Vagina (tissue), 2 donors: ENCODE measurements at places on chromosomes 1 and 21. TPM values are rescaled to one million over a fixed set of nuclear protein-coding genes. Genes with fewer than 3 reads are reported as not detected.

LRRC71 gene
- total RNA-seq, result not detected

OR2C3 gene
- not detected for total RNA-seq

- H3K27me3 ChIP-seq, result no peaks in the 10 kb centered on the region
- no peak overlapping the region for H3K27ac ChIP-seq
- H3K4me3 ChIP-seq, result no peak overlapping the region
- peaks cover 12% of the 10 kb centered on the region for H3K36me3 ChIP-seq
Observed at GRCh38 chr21:44305691-44306090, 5.8 kb downstream of the PFKL start.

DNA sequence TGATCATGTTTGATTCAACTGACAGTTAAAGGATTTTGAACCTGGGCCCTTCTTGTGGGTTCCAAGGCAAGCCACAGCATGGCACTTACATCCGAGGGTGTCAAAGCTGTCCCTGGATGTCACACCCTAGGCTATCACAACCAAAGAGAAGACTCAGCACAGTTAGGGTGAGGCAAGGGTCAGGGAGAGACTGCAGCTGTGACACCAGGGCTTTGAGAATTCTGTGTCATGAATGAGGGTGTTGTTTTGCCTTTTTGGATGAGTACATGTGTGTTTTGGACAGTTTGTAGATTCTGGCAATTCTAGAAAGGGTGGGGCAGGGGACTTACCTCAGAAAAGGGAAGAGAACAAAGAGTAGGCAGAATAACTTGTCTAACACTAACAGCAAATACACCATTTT, 37.8 kb upstream of the ZNF326 start:
- DNase-seq, result no peak
- H3K4me3 ChIP-seq, result no peak overlapping the region
- no peaks in the 10 kb centered on the region for H3K4me1 ChIP-seq

DNA sequence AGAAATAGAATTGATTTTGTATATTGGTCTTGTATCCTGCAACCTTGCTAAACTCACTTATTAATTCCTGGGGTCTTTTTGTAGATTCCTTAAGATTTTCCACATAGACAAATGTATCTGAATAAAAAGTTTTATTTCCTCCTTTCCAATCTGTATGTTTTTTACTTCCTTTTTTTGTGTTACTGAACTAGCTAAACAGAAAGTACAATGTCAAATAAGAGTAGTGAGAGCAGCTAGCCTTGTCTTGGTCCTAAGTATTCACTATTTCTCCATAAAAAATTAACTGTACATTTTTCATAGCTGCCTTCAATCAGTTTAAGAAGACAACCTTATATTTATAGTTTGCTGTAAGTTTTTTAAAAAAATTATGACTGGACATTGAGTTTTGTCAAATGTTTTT, 74.9 kb downstream of the FASLG start:
- no peak overlapping the region for H3K27ac ChIP-seq
- H3K36me3 ChIP-seq, result no peaks in the 10 kb centered on the region
- H3K4me1 ChIP-seq, result no peaks in the 10 kb centered on the region
- no peak overlapping the region for H3K4me3 ChIP-seq
- no peak for DNase-seq
- H3K27me3 ChIP-seq, result no peaks in the 10 kb centered on the region

LORICRIN gene
- total RNA-seq, result not detected

CFHR1 gene
- total RNA-seq, result not detected

GRCh38 chr1:12279728-12280464, 50.1 kb downstream of the VPS13D start:
- H3K4me3 ChIP-seq, result no peak overlapping the region
- H3K36me3 ChIP-seq, result peaks cover 58% of the 10 kb centered on the region
- H3K27me3 ChIP-seq, result no peaks in the 10 kb centered on the region

DNA sequence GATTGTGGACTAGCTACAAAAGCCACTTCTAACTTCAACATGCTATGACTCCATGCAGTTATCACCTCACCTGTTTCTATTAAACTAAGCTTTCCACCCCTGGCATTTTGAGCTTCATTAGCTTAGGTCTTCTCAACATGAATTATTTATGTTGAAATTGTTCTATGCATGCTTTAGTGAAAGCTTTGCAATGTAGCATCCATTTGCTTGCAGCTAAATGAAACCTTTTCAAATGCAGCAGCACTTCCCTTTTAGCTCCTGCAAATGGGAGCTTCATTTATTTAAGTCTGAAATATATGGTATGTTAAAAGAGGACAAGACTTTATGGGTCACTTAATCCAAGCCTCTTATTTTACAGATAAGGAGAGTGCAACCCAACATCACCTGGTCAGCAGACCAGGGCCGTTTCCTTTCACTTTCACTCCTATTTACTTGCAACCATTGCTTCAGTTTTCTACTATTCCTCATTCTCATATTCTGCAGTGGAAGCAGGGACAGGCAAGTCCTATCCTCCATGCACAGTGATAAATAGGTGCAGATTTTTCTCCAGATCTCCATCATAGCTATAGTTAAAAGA, 56.4 kb upstream of the SAMSN1 start:
- no peak for DNase-seq
- no peak overlapping the region for H3K27ac ChIP-seq
- no peaks in the 10 kb centered on the region for H3K27me3 ChIP-seq
- no peak overlapping the region for H3K4me3 ChIP-seq
- peaks cover 15% of the 10 kb centered on the region for H3K4me1 ChIP-seq

DNA sequence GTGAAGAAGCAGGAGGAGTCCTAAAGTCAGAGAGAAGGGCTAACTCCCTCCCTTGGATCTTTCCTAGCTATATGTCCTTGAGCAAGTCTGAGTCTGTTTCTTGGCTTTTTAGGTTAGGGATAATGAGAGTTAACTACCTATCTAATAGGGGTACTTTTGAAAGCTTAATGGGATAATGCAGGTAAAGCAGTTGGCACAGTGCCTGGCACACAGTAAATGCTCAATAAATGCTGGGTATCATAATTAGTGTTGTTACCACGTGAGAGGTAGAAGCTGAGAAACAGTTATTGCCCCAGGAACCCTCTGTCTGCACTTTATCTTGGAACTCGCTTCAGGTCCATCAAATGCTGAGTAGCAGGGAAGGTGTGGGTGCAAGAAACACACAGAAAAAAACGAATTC, 5.5 kb downstream of the LRRN2 start:
- no peak overlapping the region for H3K27ac ChIP-seq
- no peak for DNase-seq

SHISAL2A gene
- 3.2 TPM for total RNA-seq

- no peak overlapping the region for H3K4me3 ChIP-seq
- H3K36me3 ChIP-seq, result no peaks in the 10 kb centered on the region
- no peaks in the 10 kb centered on the region for H3K27me3 ChIP-seq
- no peak overlapping the region for H3K27ac ChIP-seq
Observed at GRCh38 chr1:93503163-93503562, 55.2 kb downstream of the FNBP1L start.
